ENCODE measurements at places on chromosomes 3 and 15.

- DNase-seq: no peak
These were observed 476.1 kb downstream of the NAALADL2 start for GRCh38 chr3:175335229-175335628.

DNA sequence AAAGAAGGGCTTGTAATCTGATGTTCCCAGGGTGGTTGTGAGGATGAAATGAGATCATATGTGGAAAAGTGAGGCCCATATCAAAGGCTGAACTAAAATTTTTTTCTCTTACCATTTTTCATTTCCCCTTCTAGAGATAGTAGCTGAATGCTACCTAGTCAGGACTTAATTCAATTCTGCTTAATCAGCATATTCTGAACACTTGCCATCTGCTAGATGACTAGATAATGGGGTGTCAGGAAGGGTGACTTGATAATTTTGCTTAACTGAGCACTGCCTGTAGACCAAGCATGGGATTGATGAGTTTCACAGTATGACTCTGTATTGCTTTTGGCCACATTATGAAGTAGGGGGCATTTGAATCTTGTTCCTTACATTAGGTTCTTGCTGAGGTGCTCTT is 136.2 kb downstream of the CHST2 start:
- no peak for DNase-seq

DNA sequence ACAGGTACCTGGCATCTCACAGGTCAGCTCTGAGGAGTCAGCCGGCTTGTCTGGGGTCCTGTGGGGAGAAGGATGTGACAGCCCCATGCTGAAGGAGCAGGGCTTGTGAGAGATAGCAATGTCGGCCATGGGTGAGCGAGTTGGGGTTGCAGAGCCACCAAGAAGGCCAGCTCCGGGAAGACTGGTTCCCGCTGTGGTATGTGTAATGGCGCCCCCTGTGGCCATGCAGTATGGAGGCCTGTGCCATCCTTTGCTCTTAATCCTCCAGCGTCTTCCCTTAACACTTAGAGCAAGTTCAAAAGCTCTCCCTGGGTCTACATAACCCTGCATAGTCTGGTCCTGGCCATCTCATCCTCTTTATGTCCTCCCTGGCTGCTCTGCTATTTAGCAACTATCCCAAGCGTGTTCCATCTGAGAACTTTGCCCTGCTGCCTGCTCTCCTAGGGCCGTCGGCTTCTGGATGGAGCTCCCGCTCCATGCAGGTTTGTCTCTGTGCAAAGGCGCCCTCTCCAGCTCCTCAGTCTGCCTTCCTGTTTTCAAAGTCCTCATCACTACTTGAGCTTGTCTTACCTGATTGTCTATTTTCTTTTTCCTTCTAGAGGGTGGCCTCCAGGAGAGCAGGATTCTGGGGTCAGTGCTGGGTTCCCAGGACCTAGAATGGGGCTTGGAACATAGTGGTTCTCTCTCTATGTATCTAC is 40.8 kb upstream of the IQCF6 start:
- DNase-seq: peak; percentile 27

DNA sequence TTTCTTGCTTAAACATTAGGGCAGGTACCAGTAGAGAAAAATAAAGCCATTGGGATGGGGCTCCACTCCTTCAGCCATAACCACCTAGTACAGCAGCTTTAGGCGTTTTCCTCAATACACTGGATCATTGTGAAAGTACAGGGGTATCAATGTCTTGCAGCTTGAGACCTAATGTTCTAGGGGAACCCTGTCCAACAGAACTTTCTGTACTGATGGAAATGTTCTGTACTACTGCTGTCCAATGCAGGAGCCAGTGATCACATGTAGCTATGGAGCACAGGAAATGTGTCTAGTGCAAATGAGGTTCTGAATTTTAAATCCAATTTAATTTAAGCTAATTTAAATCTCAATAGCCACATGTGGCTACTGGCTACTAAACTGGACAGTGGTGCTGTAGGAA is 93.9 kb downstream of the NEDD4 start:
- DNase-seq: no peak

DNA sequence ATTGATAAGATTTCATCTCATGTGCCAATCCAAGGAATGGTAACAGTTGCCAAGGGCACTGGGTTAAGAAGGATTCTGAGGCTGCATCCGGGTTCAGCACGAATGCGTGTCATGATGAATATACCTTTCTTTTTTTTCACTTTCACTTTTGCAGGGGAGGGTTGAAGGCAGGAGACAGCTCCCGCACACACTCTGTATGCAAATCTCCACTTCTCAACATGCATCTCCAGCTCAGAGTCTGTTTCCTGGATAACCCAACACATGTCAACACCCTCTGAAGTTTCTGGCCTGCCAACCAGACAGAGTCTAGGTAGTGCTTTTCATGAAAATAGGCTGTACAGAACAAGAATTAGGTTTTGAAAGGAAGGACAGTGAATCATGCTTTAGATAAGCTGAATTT is 21.6 kb downstream of the B4GALT4 start:
- DNase-seq: peak; percentile 19

- no peak for DNase-seq
These were observed 50.0 kb upstream of the NMD3 start for GRCh38 chr3:161171113-161171512.

DNA sequence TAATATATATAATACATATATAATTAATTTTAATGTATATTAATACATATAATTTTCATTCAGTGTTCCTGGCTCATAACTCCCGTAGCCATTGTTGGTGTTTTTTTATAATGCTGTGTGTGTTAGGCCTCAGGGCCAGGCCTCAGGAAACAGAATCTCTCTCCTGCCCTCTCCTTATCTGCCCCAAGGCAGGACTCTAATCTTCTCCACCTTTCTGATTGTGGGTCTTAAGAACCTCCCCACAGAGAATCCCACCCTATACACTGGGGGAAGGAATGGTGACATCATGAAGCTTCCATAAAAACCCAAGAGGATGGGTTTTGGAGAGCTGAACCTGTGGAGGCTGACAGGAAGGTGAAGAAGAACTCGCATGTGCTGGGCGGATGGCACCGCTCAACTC is 4.0 kb upstream of the FMN1 start:
- no peak for DNase-seq

DNA sequence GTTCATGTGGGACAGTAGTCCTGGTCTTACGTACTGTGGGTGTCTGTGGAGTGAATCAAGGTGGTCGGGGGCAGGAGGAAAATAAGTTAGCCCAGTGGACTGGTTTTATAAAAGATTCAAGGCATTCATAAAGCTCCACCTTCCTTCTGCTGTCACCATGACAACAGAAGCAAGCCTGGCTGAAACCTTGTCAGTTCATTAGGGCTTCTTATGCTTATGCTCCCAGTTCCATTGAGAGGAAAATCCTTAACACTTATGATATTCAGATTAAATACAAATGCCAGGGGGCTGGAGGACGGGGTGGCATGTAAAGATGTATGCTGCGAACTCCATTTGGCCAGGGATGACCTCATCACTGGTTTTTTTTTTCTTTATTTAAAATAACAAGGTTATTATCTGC is 283.1 kb upstream of the ATP10A start:
- no peak for DNase-seq

DNA sequence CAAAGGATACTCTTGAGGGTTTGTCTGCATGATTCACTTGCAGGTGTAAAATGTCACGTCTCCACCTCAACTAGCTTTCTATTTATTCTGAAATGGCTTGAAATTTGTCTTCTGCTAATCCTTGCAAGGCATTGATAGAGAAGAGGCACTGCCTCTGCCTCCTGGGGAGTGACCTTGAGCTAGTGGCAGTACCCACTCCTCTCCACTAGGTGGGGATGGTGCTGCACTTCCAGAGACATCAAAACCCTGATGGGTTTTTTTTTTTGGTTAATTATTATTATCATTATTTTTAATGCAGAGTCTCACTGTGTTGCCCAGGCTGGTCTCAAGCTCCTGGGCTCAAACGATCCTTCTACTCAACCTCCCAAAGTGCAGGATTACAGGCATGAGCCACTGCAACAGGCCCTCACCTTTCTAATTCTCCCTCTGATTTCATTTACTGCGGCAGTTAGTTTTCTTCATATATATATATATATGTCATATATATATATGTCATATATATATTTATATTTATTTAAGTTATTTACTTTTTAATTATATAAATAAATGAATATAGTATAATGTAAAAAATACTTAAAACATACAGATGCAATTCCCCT is 117.6 kb upstream of the EIF1B start:
- peak; percentile 68 for DNase-seq

GRCh38 chr15:100279849-100280248 is 61.9 kb downstream of the ADAMTS17 start:
- DNase-seq: no peak

GRCh38 chr3:111913163-111913763 is 54.2 kb downstream of the PHLDB2 start:
- no peak for DNase-seq

DNA sequence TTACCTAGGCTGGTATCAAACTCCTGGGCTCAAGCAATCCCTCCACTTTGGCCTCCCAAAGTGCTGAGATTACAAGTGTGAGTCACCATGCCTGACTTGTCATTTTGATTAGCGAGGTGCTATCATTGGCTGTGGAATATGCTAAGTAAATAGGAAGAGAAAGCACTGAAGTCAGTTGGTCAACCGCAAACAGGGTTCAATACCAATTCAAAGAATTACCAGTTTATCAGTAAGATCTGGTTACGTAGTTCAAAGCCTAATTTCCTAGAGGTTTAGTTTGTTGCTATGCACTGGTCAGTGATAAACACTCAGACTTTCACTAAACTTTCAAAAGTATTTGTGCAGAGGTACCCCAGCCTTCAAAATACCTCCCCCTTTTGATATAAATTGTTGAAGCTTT is 29.5 kb downstream of the GLB1 start:
- no peak for DNase-seq

- DNase-seq: no peak
These were observed 4.6 kb downstream of the EFCC1 start for GRCh38 chr3:129005526-129006303.

DNA sequence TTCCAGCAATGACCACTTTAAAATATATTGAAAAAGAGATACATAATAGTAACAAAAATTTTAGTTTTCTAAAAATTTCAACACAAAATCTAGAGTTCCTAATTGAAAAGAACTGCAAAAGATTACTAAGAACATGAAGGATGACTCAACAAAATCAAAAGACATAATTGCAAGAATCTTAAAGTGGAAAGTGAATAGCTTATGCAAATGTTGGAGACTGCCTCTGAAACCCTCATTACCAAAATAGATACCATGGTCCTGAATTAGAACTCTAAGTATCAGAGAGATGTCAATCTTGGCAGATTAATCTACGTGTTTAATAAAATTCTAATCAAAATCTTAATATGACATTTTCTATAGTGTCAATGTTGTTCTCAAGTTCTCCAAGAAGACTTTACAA is 60.7 kb upstream of the SGO1 start:
- no peak for DNase-seq

DNA sequence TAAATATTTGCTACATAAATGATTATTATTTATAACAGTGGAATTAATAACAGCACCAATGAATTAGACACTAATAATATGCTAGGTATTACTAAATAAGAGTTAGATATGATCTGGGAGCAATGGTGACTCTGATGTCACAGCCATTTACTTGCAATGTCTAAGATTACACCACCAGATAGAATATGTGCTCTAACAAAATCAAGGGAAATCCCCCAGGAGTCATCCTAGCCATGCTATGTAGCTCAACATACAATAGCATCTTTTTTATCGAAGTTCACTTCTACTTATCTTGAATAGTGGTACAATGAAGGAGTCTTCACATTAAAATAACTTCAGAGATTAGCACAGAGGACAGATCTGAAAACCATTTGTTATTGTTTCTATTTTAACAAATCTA is 154.0 kb downstream of the FMN1 start:
- no peak for DNase-seq

GRCh38 chr3:47485812-47486211 is 10.1 kb upstream of the SCAP start:
- no peak for DNase-seq

GRCh38 chr3:3765661-3766060 is 33.6 kb upstream of the LRRN1 start:
- no peak for DNase-seq

DNA sequence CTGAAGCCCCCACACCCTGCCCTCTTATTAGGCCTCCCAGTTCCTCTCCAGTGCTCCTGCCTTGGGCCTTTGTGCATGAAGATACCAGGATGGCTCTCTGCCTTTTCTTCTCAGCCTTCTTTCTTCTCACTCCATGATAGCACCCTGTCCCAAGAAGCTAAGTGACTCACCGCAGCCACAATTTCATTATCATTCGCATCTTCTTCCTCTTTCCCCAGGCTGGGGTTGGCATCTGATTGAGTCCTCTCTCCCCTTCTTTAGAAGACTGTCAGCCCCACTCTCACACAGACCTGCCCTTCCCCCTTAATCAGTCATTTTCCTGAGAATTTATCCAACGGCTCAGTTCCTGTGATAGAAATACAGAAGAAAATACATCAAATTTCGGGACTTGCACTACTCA is 102.0 kb downstream of the STAC start:
- DNase-seq: no peak

GRCh38 chr3:131658115-131658514 is 155.3 kb upstream of the MRPL3 start:
- no peak for DNase-seq

- no peak for DNase-seq
These were observed 31.1 kb downstream of the CYP11A1 start for GRCh38 chr15:74336061-74337005.

- DNase-seq: no peak
These were observed 3.9 kb upstream of the GRAMD2A start for GRCh38 chr15:72201391-72201921.

DNA sequence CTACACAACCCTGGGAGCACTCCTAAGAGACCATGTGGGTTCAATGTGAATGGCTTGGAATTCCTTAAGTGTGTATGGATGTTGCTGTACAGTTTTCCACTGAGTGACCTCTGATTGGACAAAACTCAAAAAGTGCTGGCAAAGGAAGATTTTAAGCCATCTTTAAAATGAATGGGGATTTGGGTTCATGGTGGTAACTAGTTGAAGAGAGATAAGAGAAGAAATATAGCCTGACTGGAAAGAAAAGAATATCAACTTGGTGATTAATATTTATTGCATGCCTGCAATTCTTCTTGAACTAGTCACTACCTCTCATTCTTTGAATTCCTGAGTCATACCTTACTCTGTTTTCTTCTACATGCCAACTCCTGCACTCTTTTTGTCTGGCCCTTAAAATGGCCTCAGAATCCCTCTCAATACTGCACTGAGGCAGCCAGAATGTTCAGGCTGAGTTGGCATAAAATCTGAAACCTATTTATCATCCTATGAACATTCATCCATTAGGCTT is 124.7 kb downstream of the RPL22L1 start:
- no peak for DNase-seq

DNA sequence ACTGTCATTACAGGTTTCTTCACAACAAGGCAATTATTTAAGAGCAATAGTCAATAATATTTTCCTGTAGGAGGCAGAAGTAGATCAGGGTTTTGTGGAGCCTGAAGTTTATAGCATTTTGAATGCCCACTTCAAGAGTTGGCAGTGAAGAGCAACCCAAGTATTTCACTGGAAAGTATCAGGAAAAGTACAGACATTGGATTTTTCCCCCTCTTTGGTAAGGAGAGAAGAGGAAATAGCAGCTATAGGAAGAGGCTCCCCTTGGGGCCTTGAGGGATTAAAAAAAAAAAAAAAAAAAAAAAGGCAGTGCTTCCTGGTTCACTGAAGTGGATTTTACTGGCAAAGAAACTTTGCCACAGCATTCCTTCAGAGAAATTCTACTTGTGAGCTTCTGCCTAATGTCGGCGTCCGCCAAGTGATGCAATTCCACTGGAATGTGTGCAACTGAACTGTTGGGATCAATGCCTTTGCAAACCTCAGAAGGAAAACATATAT is 5.7 kb upstream of the CNTN6 start:
- no peak for DNase-seq

Measured in activated CD4-positive, alpha-beta T cell treated with anti-CD3 and anti-CD28 coated beads, Interleukin-2, amount 50 U/mL, for 48 hours (primary cell).